Fibroblast of pulmonary artery (primary cell): ENCODE measurements at places on chromosomes 16 and 17.

- DNase-seq = no peak
Observed at GRCh38 chr17:19755821-19756510, 7.9 kb upstream of the ALDH3A1 start.

DNA sequence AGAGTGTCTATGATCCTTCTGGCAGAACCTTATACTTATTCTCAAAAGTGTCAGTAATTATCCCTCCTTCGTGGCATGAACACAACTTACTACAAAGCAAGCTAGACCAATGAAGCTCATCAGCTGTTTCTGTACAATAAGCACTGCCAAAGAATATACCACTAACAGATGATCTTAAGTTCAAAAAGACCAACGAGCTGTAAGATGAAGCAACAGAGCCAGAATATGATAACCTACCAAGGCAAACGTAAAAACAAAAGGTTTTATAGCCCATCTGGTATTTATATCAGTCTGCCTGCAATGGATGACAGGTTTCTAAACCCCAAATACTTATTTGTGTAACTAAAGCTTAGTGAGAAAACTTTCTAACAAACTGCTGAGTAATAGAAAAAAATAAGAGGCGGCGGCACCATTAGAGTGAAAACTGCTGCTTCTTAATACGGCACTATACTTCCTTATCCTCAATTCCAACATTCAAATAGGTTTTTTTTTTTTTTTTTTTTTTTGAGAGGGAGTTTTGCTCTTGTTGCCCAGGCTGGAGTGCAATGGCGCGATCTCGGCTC, 22.1 kb downstream of the NME2 start:
- DNase-seq = no peak

GRCh38 chr16:87535855-87536794, 43.3 kb upstream of the ZCCHC14 start:
- DNase-seq = no peak

DNA sequence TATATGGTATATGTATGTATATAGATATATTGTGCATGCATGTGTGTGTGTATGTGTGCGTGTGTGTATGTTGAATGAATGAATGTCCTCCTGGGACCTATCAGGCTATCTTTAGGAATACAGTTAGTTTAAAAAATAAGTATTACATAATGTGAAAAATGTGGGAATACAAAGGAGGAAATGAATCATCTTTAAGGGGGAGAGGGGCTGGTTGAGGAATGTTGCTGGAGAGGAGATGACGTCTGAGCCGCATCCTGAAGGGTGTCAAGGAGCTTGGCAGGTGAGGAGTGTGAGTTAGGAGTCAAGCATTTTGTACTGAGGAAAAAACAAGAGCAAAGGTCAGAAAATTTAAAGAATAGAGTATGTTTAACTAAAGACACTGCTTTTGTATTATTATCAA, 62.4 kb upstream of the NLK start:
- peak; percentile 98 for DNase-seq

- no peak for DNase-seq
Observed at GRCh38 chr16:65950211-65950610, 416.3 kb upstream of the CDH5 start.

- no peak for DNase-seq
Observed at GRCh38 chr16:81787659-81788058, 8.6 kb downstream of the PLCG2 start.

DNA sequence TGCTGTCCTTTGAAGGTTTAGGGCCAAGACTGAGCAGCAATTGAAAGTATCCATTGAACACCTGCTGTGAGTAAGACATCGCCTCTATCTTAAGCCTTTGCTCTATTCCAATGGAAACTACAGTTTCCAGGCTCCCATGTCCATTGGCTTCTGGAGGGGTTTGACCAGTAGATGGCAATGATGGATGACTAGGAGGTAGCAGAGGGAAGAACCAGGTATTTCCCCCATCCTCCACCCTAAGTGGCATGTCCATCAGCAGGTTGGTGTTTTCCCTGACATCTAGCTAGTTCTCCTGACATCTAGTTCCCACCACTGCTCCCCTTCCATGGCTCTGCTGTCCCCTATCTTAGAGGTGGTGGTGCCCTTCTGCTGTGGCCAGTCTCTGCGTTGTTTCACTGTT, 58.7 kb downstream of the CENPV start:
- DNase-seq = no peak

DNA sequence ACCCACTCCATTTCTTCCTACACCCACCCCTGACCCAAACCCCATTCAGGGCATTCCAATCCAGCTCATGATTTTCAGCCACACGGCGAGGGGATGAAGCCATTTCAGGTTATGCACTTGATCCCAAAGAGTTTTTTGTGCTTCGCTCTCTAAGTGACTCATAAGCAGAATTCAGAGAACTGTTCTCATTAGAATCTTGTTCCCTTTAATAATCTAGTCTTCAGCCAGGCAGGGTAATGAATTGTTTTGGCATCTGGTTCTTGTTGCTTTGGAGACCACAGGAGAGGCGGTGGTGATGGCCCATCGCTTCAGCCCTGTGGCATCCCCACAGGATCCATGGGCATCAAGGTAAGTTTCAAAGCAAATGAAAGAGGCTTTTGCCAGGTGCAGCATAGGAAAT, 4.8 kb upstream of the KRT31 start:
- DNase-seq = no peak

GRCh38 chr16:75754141-75754540, 27.9 kb upstream of the CPHXL start:
- DNase-seq = peak; percentile 30

DNA sequence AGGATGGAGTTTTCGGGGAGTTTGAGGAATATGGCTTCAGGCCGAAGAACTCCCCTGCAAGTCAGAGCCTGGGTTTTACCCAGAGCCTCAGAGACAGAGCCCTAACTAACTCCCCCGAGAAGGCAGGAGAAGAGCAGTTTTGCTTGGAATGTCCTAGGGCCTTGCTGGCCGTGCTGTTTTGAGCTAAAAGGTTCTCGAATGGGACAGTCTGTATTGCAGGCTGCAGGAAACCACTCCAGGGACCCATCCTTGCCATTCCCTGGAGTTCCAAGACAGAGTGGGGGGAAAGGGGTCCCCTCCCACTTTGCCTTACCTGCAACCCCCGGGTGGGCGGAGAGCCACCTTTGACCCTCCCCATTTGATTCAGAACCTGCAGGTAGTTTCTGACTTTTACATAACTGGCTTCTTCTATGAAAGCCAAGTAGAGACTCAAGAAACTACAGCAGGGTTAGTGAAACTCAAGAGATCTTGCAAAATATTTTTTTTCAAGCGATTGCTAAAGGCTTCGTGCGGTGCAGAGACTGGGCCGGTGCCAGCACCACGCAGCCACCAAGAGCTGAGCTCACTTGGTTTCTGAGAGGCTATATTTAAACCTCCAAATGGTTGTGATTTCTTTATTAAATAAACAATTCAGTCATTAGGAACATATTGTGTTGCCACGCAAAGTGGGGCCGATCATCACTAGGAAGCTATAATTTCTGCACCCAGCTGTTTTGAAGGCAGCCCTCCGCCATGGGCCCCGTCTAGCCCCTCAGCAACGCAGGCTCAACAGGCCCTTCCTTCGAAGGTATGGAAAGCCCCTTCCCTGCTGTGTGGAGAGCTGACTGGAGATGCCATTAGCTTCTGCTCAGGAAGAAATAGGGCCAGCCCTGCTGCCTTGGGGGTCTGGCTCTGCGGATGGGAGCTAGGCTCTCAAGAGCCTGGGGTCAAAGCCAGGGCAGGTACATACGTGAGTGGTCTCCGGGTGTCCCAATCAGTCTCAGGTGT, 223.0 kb downstream of the NTN1 start:
- peak; percentile 36 for DNase-seq

DNA sequence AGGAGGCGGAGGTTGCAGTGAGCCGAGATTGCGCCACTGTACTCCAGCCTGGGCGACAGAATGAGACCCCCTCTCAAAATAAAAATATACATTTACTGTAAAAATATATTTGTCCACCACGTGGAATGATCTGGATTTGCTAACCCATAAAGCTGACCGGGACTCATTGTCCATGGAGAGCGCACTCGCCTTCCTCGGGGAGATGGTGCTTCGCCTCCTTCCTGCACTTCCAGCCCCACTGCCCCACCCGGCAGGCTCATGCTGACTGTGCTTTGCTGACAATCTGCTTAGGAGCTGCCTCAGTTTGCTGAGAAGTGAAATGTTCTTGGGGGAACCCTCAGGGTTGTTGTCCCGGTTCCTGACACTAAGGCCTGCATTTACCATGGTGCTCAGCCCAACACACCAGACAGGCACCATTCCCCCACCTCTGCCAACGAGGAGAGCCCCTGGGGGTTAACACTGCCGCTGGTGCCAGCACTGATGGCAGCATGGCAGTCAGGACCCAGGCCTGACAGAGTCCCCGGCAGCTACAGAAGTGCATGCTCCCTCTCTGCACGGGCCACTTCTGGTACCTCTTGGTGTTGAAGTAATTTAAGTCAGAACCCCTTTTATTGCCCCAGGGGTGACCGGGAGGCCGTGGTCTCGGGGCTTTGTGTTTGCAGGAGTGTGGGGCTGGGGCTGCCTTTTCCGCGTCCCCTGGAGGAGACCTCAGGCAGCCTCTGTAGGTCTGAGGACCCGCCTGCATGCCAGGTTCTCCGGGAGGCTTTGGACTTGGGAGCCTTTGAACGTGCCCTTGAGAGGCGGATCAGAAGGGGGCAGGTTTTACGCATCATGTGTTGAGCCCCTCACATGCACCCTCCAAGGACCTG, 2.5 kb downstream of the NUBP2 start:
- DNase-seq = no peak

DNA sequence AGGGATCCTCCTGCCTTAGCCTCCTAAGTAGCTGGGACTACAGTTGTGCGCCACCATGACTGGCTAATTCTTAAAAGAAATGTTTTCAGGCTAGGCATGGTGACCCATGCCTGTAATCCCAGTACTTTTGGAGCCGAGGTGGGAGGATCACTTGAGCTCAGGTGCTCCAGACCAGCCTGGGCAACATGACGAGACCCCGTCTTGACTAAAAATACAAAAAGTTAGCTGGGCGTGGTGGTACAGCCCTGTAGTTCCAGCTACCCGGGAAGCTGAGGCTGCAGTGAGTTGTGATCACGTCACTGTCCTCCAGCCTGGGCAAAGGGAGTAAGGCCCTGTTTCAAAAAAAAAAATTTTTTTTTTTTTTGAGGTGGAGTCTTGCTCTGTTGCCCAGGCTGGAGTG, 173.1 kb downstream of the SEC14L1 start:
- no peak for DNase-seq

GRCh38 chr16:50244504-50245416, 21.6 kb upstream of the ADCY7 start:
- DNase-seq = no peak

- no peak for DNase-seq
Observed at GRCh38 chr16:84703681-84704080, 3.9 kb downstream of the USP10 start.

DNA sequence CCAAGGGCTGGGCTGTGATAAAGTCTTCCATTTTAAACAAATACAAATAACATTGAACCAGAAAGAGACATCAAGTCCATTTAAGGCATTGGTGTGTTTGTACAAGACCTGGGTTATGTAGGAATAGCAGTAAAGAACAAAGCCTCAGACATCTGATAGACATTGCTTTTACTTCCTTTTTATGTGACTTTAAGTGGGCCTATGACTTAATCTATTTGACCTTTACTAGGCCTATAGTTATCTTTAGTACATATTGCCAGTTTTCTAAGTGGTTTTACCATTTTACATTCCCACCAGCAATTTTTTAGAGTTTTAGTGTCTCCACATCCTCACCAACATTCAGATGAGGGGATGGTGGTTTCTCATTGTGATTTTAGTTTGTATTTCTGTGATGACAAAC, 298.8 kb downstream of the ZFHX3 start:
- no peak for DNase-seq

GRCh38 chr17:81417879-81418709, 22.8 kb downstream of the BAHCC1 start:
- DNase-seq = no peak
